ENCODE measurements at places on chromosomes 5 and 9.

DNA sequence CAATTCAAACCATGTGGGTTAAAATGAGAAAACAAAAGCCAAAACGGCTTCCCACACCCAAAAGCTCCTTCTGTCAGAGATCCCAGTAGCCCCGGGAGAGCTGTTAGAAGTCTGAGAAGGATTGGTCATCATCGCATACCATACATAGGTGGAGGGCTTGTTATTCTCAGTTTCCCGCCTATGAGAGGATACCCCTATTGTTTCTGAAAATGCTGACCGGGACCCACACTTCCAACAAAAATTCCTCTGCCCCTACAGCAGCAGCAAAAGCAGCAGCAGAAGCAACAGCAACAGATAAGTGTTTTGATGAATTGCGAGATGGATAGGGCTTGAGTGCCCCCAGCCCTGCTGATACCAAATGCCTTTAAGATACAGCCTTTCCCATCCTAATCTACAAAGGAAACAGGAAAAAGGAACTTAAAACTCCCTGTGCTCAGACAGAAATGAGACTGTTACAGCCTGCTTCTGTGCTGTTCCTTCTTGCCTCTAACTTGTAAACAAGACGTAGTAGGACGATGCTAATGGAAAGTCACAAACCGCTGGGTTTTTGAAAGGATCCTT lies at the start of gene TEK:
TSS of gene TEK (plus strand) at position 245 of the 561 bp plus-strand sequence. CDS start 366 bp downstream, outside the sequence.
- DNase-seq = no peak

- DNase-seq = no peak
Measured at GRCh38 chr9:129324808-129325502, 146.9 kb upstream of the IER5L start.

- peak; percentile 84 for DNase-seq
Measured at GRCh38 chr9:18442629-18443491, 31.1 kb upstream of the ADAMTSL1 start.

DNA sequence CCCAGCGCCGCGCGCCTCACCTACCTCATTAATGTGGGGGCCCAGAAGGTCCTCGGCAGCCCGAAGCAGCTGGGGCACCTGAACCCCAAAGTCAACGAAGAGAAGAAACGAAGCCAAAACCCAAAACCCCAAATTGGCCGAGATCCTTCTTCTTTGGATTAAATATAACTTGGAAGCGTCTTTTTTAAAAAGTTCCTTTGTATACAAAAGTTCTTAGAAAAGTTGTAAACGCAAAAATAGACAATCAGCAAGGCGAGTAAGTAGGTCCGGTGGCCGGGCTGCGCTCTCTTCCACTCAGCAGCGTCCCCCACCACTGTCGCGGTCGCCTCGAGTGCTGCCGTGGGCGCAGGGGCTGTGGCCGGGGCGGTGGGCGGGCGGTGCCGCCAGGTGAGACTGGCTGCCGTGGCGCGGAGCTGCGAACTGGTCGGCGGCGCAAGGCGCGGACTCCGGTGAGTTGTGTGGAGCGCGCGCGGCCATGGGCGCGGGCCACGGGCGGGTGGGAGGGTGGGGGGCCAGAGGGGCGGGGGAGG lies 360 bp downstream of the KLF4 start:
- no peak for DNase-seq

DNA sequence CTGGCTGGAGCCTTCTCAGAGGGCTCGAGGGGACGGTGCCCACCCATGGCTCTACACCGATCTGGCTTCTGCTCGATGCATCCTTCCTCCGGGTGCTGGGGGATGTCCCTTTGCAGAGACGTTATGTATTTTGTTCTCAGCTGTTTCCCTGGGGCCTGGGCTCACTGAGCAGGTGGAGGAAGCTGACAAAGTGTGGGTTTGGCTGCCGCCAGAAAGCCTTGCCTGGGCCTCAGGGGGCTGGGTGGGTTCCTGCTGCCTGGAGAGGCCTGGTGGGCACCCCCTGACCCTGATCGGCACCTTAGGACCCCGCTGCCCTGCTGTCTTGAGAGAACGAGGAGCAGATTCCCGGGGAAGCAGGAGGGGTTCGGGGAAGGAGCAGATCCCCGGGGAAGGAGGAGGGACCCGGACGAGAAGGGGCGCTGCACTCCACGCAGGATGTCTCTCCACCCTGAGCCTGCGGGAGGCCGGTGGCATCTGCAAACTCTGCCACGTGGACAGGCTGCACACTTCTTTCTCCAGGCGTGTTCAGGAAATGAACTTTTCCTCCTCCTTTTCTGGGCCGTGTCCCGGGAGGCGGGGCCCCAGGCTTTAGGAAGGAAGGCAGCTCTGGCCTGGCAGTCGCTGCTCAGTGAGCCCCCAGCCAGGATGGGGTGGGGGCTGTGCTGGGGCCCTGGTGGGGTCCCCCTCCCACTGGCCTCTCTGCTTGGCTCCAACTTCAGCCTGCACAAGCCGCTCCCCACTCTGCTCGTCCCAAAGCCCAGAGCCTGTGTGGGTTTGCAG lies 148.9 kb downstream of the RXRA start:
- DNase-seq = no peak
